ENCODE measurements at places on chromosomes 5 and 9.

DNA sequence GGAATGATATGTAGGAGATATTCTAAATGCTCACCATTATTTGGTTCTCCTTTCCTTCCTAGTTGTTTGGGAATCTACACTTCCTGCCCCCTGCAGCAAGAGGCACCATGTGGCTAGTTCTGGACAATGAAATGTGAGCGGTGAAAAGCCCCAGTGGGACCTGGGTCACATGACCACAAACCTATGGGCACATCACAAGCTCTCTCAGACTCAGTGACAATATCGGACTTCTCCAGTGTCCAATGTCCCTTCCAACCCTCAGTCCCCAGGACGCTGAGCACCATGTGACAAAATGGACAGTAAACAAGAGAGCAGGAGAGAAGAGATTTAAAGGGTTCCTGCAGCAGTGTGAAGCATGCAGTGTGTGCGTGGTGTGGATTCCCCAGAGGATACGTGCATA is 44.6 kb upstream of the FOXE1 start:
- no peak for DNase-seq

- no peak for DNase-seq
Measured at GRCh38 chr5:100516285-100516684, 18.9 kb upstream of the FAM174A start.

- no peak for DNase-seq
Measured at GRCh38 chr5:30932273-30933017, 261.0 kb upstream of the CDH6 start.

- DNase-seq: peak; percentile 13
Measured at GRCh38 chr5:171721464-171721863, 64.2 kb upstream of the SMIM23 start.

DNA sequence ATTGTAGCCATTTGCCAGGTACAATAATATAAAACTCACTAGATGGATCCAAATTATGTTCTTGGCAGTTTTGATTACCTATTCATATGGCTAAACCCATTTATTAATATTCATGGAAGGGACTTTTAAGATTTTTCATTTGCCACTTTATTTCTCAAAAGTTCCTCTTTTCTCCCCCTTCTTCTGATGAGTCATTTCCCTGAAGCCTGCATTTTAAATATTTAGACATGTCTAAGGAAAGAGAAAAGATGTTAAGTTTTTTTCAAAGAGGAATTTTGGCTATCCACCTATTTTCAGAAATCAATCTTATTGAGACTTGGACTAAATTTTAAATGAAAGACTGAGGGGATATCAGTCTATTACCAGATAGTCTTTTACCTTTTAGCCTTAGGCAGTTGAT is 1189.4 kb downstream of the EFNA5 start:
- DNase-seq: no peak

DNA sequence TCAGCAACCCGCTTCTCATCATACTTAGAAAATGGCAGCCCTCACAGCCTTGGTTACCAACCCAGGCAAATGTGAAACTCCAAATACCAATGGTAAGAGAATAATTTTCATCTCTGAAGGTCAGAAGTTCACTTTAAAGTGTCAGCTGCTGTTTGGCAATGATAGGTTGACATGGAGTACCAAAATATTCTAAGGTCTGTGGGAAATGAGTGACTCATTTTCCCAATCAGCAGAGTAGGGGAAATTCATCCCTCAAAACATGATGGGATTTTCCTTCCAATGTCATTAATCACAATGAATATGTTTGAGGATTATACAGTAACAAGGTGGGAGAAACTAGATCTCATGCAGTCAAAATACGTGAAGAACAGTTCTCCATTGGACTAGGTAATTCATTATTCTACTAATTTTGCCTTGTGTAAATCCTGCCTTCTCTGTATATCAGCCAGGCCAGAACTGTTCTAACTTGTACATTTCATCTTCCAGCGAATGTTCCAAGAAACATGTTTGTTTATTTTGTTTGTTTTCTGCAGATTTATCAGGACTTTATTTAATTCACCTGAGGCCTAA is 53.1 kb upstream of the ERBIN start:
- DNase-seq: no peak

GRCh38 chr5:54754878-54755277 is 230.5 kb downstream of the ESM1 start:
- no peak for DNase-seq

- no peak for DNase-seq
Measured at GRCh38 chr9:91336786-91337185, 24.9 kb downstream of the AUH start.

- DNase-seq: no peak
Measured at GRCh38 chr5:88683506-88684135, 199.4 kb downstream of the MEF2C start.

DNA sequence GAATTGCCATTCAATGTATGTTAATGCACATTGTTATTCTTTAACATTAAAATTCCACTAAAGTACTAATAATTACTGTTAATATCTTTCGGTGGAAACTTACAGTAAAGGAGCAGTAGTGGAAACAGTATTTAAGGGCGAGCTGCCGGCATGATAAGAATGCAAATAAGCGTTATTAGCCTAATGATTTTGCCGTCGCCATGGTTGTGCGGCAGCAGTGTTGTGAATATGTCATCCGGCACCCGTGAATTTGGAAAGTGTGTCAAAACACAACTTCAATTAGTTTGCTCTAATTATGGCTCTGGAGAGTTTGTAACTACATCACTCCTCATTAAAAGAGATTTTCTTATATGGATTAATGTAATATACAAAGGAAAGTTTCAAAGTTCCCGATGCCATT is 81.4 kb downstream of the MVB12B start:
- DNase-seq: no peak

GRCh38 chr5:42718591-42718990 is 38.0 kb upstream of the CCDC152 start:
- DNase-seq: no peak

DNA sequence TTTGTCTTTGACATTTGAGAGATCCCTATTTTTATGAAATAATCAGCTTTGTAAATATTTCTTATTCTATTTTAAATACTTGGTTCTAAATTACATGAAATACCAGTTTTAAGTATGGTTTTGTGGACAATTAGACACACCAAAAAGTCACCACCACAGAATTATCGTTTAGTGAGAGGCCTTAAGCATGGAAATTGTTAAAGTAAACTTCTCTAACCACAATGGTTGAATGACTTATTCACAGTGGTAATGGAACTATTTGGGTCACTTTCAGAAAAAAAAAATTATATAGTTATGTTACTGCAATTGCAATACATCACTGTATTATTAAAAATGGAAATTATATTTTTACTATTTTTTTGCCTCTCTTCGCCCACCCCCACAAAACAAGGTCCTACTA is 1252.5 kb downstream of the EFNA5 start:
- no peak for DNase-seq

DNA sequence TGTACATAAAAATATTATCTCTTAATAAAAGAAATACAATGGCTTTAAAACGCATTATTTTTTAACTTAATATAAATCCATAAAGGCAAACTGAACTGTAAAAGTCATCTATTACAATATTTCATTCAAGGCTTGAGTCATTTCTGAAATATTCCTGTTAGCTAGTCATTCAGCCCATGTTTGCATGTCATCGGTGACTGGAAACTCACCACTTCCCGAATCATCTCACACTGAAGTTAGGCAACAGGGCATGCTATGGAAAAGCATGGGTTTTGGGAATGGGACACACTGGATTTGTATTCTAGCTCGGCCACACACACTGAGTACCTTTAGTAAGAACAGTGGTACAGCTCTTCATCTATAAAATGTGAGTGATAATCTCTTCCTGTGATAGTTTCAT is 691.1 kb upstream of the C9orf72 start:
- no peak for DNase-seq

DNA sequence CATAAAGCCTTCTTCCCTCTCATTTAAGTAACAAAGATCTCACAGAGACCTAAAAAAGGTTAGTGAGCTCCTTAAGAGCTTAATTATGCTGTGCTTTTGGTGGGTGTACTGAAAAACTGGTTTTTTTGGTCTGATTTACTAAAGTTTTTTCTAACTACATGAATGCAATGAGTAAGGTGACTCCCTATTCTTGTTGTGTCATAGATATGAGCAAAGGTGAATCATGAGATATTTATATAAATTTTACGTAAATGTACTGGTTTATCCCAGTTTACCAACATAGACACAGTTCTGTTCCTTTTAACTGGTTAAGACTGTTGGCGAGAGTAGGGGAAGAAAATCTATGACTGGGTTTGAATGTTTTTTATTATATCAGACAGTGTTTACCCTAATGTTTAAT is 250.5 kb downstream of the NR2F1-AS1 start:
- no peak for DNase-seq

- DNase-seq: no peak
Measured at GRCh38 chr5:39270225-39270848, 51.0 kb upstream of the FYB1 start.

DNA sequence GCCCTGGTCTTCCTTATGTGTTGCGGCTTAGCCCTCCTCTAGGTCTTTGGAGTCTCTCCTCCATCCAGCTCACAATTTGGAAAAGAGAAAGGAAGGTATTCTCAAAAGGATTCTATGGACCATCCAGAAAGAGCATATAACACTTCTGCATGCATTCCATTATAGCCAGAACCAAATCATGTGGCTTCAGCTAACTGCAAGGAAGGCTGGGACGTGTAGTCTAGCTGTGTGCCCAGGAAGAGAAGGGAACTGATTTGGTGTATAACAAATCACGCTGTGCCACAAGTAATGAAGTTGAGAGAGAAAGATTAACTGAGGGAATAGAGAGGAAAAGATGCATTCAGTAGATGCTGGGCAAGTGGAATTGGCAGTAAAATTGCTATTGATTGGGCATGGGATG is 43.7 kb downstream of the PLPPR1 start:
- DNase-seq: no peak

DNA sequence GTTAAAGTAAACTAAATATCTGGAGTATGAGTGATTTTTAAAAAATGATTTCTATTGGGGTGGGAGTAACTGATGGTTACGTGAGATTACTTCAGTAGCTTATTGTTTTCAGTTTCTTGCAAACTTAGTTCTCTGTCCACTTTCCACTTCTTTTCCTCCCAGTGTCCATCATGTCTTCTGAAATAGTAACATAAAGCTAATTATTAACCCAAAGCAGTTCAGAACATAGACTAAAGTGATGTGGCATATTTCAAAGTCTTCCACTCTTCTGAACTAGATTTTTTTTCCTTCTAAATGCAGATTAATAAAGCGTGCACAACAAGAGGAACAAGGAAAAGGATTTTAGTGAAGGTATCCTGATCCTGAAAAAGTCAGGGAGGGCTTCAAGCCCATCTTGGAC is 114.1 kb downstream of the MAN2A1 start:
- no peak for DNase-seq

- DNase-seq: no peak
Measured at GRCh38 chr5:155260798-155261197, 247.2 kb downstream of the KIF4B start.

GRCh38 chr5:95241635-95242034 is 43.3 kb downstream of the MCTP1 start:
- no peak for DNase-seq

- peak; percentile 57 for DNase-seq
Measured at GRCh38 chr5:124061663-124062062, 549.7 kb downstream of the CSNK1G3 start.

- no peak for DNase-seq
Measured at GRCh38 chr5:173256800-173257199, 21.8 kb upstream of the NKX2-5 start.

GRCh38 chr9:84300271-84300670 is 40.3 kb downstream of the SLC28A3 start:
- DNase-seq: no peak

DNA sequence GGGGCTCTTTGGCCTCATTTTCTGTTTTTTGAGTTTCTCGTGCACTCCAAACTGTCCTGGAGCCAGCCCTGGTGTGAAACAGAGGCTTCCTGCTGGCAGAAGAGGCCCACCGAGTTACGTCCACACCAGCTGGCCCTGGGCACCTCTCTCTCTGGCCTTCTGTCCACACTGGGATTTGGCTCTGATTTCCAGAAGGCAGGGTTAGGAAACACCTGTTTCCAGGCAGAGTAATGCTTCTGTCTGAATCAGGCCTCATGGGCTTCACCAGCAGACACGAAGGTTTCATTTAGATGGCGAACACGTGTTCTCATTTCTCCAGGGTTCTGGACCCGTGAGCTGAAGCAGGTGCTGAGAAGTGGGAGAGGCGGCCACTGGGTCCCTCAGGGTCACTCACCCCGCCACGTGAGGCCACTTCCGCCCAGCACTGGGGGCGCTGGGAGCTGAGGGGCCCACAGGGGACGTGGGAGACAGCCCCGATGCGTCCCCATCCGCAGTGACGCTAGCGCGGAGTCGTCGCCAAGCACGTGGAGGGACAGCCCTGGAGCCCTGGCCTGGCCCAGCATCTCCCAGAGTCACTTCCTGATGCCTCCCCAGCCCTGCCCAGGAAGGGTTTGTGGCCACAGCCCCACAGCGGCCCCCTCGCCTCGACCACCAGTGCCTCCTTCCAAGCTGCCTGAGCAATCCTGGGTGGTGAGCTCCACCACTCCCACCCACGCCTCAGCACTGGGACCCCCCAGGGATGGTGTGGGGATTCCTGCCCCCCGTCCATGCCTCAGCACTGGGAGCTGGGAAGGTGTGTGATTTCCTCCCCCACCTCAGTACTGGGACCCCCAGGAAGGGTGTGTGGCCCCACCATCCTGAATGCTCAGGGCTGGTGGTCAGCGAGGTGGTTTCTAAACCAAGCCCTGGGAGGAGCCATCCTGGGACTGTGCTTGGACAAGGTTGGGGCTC is 4.9 kb upstream of the LRRC14B start:
- DNase-seq: no peak

GRCh38 chr9:83656032-83656680 is 33.2 kb downstream of the IDNK start:
- DNase-seq: no peak

- DNase-seq: peak; percentile 83
Measured at GRCh38 chr9:16705111-16705604, 165.3 kb downstream of the BNC2 start.
